Activated CD4-positive, alpha-beta T cell treated with anti-CD3 and anti-CD28 coated beads for 4 hours (primary cell): ENCODE measurements at places on chromosomes 12 and 14.

DNA sequence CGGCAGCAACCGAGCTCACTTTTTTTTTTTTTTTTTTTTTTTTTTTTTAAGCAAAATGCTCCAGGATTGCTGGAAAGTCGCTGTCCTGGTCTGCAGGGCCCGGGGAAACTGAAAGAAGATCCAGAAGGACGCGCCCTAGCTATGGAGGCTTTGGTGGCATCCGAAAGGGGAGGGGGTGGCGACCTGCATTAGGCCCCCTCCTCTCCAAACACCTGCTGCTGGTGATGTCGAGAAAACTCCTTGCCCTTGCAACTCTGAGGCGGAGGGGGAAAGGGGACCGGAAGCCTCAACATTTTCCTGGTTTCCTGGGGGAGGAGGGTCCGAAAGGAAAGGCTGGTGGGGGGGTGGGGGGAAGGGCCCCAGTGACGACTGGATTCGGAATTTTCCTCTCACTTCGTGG, 421.1 kb downstream of the VRK1 start:
- no peak for DNase-seq

- DNase-seq, result no peak
Observed at GRCh38 chr12:76265424-76266180, 82.6 kb downstream of the BBS10 start.

DNA sequence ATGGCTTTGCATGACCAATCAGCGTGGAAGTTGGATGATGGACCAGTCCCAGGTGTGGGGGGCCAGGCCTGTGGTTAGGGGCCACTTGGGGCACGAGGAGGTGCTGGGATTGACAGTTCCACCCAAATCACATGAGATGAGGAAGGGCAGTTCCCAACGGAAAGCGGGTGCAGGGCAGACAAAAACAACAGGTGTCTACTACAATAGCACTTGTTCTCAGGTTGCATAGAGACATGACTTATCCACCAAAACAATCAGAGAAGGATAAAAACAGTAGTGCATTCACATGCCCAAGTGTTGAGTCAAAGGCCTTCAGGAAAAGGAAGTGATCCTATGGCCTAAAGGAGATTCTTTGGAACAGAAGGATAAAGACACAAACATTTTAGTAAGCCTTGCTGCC, 14.6 kb upstream of the EIF2B2 start:
- DNase-seq, result no peak

DNA sequence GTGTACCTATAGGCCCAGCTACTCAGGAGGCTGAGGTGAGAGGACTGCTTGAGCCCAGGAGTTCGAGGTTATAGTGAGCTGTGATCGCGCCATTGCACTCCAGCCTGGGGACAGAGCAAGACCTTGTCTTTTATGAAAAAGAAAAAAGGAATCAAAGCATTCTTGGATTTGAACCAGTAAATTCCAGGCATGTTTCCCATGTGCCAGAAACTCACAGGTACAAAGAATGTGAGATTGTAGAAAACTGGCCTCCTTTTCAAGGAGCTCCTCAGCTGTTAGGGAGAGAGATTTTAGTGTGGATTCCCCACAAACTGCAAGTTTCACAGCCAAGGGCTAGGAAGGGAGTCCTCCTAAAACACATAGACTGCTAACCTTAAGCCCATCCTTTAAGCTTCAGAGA, 95.0 kb downstream of the FOXN4 start:
- no peak for DNase-seq

DNA sequence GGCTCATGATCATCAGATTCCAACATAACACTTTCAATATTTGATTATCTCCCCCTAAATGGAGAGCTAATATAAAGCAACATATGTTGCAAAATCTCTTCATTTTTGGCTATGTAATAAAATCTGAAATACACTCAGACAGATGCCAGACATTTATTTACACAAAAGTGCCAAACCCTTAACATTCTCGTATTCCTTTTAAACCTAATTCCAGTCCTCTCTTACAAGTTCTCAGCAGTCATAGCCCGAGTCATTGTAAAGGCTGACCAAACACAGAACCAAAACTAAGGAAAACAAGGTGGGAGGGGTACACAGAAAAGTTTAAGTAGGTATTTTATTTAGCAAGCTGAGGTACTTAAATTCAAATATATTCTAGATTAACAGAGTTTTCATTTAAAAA, 81.4 kb downstream of the LRP6 start:
- no peak for DNase-seq

DNA sequence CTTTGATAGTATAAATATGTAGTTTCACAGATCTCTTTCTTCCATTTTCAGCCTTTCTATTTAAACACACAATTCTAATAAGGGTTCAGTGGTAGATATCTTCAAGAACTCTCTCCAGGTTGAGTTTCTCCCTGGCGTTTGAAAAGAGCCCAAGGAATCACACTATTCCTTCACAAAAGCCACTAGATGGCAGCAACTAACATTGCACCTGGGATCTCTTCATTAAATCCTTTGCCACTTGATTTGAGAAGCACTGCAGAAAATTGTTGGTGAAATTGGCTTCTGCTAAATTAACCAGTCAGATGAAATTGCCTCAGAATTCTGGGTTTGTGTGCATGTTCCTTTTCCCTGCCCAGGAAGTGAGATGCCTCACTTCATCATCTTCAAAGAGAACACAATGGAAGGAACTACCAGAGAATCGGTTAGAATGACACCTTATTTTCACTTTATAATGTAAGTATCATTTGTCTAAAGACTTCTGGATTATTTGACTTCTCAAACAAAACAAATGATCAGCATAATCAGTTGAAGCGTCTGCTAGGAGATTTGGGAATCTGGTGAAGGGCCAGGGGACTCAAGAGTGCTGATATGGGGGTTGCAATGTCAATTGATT, 6.8 kb downstream of the CCDC198 start:
- DNase-seq, result no peak

- DNase-seq, result no peak
Observed at GRCh38 chr12:59624732-59625460, 29.1 kb downstream of the SLC16A7 start.

- DNase-seq, result no peak
Observed at GRCh38 chr14:34237081-34237480, 225.0 kb downstream of the SPTSSA start.

DNA sequence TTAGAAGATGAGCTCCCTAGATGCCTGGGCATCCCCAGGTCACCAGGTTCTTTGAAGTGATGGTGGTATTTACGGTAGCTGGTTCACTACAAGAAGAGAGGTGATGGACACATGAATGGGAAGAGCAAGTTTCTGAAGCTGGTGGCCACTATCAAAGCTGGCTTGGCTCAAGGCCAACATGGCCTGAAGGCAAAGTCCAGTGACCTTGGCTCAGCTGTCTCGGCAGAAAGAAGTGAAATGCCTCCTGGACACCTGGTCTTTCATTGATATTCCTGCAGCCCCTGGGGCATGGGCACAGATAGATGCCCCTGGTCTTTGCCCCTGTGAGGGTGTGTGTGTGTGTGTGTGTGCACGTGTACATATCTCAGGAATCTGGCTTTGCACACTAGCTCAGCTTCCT, 441.8 kb upstream of the TMPO start:
- no peak for DNase-seq
